ENCODE measurements at places on chromosomes 2 and 18.

GRCh38 chr2:19859565-19859964 lies 42.2 kb downstream of the TTC32 start:
- DNase-seq, result no peak

GRCh38 chr2:65429786-65430602 lies 2.4 kb downstream of the SPRED2 start:
- DNase-seq, result no peak

GRCh38 chr2:4420032-4420431 lies 716.7 kb downstream of the DCDC2C start:
- DNase-seq, result no peak

GRCh38 chr2:71831193-71831577 lies 316.5 kb downstream of the CYP26B1 start:
- peak; percentile 59 for DNase-seq

- no peak for DNase-seq
Measured at GRCh38 chr2:216221811-216222210, 112.7 kb downstream of the XRCC5 start.

GRCh38 chr2:235698491-235698890 lies 204.6 kb downstream of the AGAP1 start:
- DNase-seq, result no peak

- no peak for DNase-seq
Measured at GRCh38 chr2:215614296-215614695, 178.4 kb upstream of the FN1 start.

GRCh38 chr2:111208639-111209038 lies 87.9 kb downstream of the BCL2L11 start:
- DNase-seq, result no peak

- DNase-seq, result no peak
Measured at GRCh38 chr18:32906506-32907310, 133.9 kb upstream of the KLHL14 start.

GRCh38 chr18:26418225-26418624 lies 130.1 kb downstream of the KCTD1 start:
- no peak for DNase-seq

GRCh38 chr18:67310826-67311225 lies 205.7 kb downstream of the DSEL start:
- no peak for DNase-seq

Data from left cardiac atrium (tissue), 4 donors.